ENCODE measurements at places on chromosomes 3 and 15. TPM values are rescaled to one million over a fixed set of nuclear protein-coding genes. Genes with fewer than 3 reads are reported as not detected.

DNA sequence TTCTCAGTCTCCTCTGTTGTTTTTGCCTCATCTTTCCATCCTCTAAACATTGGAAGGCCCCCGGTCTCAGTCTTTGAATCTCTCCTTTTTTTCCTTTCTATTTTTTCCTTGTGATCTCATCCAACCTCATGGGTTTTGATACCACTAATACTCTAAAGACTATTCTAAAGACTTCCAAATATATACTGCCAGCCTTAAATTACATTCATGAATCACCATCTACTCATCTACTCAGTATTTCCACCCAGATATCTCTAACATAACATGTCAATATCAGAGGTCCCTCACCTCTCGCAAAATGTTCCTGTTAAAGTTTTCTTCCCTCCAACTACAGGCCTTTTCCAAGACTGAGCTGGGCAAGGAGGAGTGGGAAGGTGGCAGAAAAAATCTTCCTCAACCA, 282.5 kb upstream of the TTC14 start:
- no peak for DNase-seq
- no peaks in the 10 kb centered on the region for H3K36me3 ChIP-seq
- H3K27me3 ChIP-seq: no peaks in the 10 kb centered on the region
- no peaks in the 10 kb centered on the region for H3K4me1 ChIP-seq
- no peak overlapping the region for H3K27ac ChIP-seq

DNA sequence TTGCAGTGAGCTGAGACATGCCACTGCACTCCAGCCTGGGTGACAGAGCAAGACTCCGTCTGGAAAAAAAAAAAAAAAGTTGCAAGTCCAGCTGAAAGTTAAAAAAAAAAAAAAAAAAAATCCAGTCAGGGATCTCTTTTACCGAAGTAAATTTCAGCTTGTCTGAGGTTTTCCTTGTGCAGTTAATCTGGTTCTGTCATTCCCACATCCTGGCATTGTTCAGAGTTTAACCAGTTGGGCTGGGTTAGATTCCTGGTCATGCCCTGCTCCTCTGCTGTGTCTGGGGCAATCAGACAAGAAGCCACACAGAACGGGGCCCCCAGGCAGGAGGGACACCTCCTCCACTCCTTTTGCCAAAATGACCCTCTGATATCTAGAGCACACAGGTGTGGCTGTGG, 84.1 kb upstream of the KLHL25 start:
- H3K4me3 ChIP-seq: no peak overlapping the region
- H3K27ac ChIP-seq: no peak overlapping the region
- H3K4me1 ChIP-seq: no peaks in the 10 kb centered on the region
- no peaks in the 10 kb centered on the region for H3K36me3 ChIP-seq
- DNase-seq: no peak
- H3K27me3 ChIP-seq: peaks cover 4% of the 10 kb centered on the region

GRCh38 chr15:47944637-47945288, 176.0 kb upstream of the SLC24A5 start:
- no peak for DNase-seq
- H3K4me1 ChIP-seq: no peaks in the 10 kb centered on the region

The GUCA1C gene
- total RNA-seq: not detected

GRCh38 chr15:73455876-73456275, 12.9 kb downstream of the REC114 start:
- no peaks in the 10 kb centered on the region for H3K36me3 ChIP-seq
- no peak for DNase-seq
- no peak overlapping the region for H3K27ac ChIP-seq

GRCh38 chr15:68809517-68809916, 11.2 kb downstream of the ANP32A start:
- peaks cover 48% of the 10 kb centered on the region for H3K4me1 ChIP-seq
- no peaks in the 10 kb centered on the region for H3K27me3 ChIP-seq
- H3K27ac ChIP-seq: no peak overlapping the region

The CADM2 gene
- not detected for total RNA-seq

- no peak overlapping the region for H3K27ac ChIP-seq
- H3K27me3 ChIP-seq: no peaks in the 10 kb centered on the region
- H3K36me3 ChIP-seq: no peaks in the 10 kb centered on the region
- H3K4me3 ChIP-seq: no peak overlapping the region
- H3K4me1 ChIP-seq: peaks cover 5% of the 10 kb centered on the region
Observed at GRCh38 chr3:56833022-56833421, 31.3 kb upstream of the ARHGEF3 start.

GRCh38 chr3:166243511-166243910, 406.3 kb upstream of the BCHE start:
- no peak overlapping the region for H3K27ac ChIP-seq
- H3K4me3 ChIP-seq: no peak overlapping the region
- no peak for DNase-seq
- H3K27me3 ChIP-seq: no peaks in the 10 kb centered on the region
- no peaks in the 10 kb centered on the region for H3K36me3 ChIP-seq

The RPUSD3 gene
- total RNA-seq: 30.9 TPM

The NPTN gene
- total RNA-seq: 46.9 TPM

- peaks cover 54% of the 10 kb centered on the region for H3K4me1 ChIP-seq
- peaks cover 65% of the 10 kb centered on the region for H3K36me3 ChIP-seq
- H3K27ac ChIP-seq: no peak overlapping the region
- H3K27me3 ChIP-seq: no peaks in the 10 kb centered on the region
Observed at GRCh38 chr3:13344663-13345062, 75.5 kb downstream of the NUP210 start.

DNA sequence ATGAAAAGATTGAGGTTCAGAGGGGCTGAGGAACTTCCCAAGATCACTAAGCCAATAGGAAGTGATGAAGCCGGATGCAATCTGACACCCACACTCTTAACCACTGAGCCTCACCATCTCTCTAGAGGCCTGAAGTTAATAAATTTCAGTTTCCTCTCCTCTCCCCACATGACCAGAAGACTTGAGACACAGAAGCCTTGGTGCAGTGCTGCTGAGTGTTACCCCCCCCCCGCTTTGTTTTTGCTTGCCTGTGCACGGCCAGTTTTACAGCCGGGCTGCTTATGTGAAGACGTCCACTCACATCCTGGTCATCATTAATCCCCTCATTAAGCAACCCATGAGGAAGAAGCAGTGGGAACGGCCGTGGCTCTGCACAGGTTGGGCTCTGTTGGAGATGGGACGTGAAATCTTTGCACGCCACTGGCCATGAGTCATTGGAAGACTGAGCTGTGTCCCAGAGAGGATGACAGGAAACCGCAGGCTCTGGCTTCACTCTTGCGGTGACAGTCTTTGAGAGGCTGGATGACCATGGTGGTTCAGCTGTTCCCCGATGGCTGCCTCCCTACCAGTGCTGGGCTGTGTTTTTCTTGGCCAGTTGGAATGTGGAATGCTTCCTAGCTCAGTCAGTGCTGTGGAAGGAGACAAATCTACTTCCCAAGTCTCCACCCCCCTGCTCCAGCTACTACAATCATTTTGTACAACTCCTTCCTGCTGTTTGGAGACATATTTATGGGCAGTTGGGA, 232.6 kb upstream of the LRTM1 start:
- no peaks in the 10 kb centered on the region for H3K4me1 ChIP-seq
- H3K27ac ChIP-seq: no peak overlapping the region
- DNase-seq: no peak
- no peak overlapping the region for H3K4me3 ChIP-seq
- no peaks in the 10 kb centered on the region for H3K27me3 ChIP-seq
- H3K36me3 ChIP-seq: no peaks in the 10 kb centered on the region

- H3K36me3 ChIP-seq: peaks cover 6% of the 10 kb centered on the region
- no peak overlapping the region for H3K4me3 ChIP-seq
- no peaks in the 10 kb centered on the region for H3K27me3 ChIP-seq
- H3K4me1 ChIP-seq: peaks cover 27% of the 10 kb centered on the region
Observed at GRCh38 chr3:129310111-129311011, 31.7 kb downstream of the HMCES start.

DNA sequence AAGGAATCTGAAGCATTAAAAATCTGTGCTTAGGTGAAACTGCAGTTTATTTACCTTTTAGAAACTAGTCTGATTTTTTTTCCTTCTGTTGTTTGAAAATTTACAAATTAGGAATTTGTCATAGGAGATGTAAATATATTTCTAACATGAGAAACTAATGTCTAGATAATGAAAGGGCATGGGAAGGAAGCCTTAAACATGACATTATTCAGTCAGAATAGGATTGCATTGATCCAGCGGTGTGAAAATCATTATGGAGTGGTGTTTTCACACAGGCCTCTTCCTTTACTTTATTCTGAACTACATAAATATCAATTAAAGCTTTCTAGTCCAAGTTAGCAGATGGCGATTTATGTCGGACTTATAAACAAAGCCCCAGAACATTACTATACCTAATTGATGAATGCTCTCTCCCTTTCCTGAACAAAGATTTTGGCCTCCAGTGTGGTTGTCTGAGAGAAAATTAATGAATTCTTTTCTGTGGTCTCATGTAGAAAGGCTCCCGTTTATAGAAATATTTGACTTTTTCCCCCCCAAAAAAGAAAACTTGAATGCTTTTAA, 37.9 kb downstream of the FNDC3B start:
- no peak overlapping the region for H3K27ac ChIP-seq
- H3K4me3 ChIP-seq: no peak overlapping the region
- H3K4me1 ChIP-seq: peaks cover 6% of the 10 kb centered on the region
- no peaks in the 10 kb centered on the region for H3K27me3 ChIP-seq
- DNase-seq: no peak
- no peaks in the 10 kb centered on the region for H3K36me3 ChIP-seq

DNA sequence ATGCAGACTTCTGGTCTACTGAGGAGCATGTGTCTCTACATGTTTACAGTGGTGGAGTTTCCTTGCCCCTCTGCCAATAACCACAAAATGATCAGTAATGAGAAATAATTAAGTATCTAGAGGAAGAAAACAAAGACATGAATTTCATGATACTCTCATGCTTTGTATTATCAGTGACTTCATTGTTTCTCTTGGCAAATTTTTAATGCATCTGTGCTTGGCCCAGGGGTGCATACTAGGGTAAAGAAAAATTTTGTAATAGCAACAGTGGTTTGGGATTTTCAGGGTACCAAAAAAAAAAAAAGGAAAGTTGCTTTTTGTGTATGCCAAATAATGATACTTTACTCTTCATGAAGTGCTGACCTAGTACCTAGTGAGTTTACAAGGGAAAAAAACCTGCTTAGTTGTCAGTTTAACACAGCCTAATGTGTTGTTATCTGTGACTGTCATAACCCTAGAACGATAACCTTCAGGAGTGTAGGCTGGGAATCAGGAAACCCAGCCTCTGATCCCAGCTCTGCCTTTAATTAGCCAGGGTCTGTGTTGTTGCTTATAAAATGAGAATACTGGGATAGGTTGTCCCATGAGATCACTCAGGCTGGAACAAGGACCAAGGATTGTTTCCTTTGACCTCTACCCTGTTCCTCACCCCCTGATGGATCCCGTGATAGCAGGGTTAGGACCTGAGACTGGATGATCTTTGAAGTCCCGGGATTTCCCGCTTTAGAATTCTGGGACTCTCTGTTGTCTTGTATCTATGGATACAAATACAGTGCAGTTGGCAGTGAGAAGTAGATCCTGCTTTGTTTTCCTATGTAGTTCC, 117.5 kb downstream of the CMSS1 start:
- no peak for DNase-seq
- H3K27me3 ChIP-seq: no peaks in the 10 kb centered on the region
- H3K4me1 ChIP-seq: no peaks in the 10 kb centered on the region

DNA sequence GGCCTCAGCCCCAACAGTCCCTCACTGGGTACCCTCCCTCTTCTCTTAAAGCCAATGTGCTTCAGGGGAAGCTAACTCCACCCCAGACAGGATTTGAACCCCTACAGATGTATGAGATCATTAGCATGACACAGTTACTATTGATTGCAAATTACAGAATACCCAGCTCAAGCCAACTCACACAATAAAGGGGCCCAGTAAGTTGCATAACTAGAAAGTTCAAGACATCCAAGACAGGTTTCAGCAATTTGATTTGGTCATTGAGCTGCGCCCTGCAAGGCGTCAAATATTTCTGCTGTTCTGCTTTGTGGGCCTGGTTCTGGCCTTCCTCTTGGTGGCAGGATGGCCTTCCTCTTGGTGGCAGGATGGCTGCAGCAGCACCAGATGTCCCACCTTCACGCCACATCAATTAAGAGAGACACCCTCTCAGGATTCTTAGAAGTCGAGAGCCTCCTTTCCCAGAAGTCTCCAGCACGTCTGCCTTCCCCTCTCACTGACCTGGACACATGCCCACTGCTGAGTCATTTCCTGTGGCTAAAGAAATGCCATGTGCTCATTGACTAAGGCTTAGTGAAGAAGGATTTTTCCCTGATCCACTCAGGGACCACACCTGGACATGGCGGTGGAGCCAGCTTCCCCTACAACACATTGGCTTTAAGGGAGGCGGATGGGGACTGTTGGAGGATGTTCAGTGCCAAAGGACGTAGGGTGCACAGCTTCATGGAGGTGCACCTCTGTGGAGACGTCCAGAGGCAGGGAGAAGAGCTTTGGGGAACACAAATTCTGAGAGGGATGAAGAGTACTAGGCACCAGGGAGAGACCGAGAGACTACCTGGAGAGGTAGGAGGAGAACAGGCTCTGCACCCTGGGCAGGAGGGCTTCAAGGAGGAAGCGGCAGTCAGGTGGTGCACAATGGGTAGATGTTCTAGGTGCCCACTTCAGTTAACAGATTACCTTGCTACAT, 49.1 kb downstream of the DNASE1L3 start:
- H3K36me3 ChIP-seq: peaks cover 9% of the 10 kb centered on the region
- no peak overlapping the region for H3K4me3 ChIP-seq
- H3K27me3 ChIP-seq: no peaks in the 10 kb centered on the region
- no peak overlapping the region for H3K27ac ChIP-seq

The ABI3BP gene
- total RNA-seq: not detected

- no peaks in the 10 kb centered on the region for H3K4me1 ChIP-seq
- no peak overlapping the region for H3K4me3 ChIP-seq
- no peak overlapping the region for H3K27ac ChIP-seq
- no peaks in the 10 kb centered on the region for H3K27me3 ChIP-seq
- H3K36me3 ChIP-seq: no peaks in the 10 kb centered on the region
- no peak for DNase-seq
Observed at GRCh38 chr3:13054341-13055285, 18.6 kb downstream of the IQSEC1 start.

DNA sequence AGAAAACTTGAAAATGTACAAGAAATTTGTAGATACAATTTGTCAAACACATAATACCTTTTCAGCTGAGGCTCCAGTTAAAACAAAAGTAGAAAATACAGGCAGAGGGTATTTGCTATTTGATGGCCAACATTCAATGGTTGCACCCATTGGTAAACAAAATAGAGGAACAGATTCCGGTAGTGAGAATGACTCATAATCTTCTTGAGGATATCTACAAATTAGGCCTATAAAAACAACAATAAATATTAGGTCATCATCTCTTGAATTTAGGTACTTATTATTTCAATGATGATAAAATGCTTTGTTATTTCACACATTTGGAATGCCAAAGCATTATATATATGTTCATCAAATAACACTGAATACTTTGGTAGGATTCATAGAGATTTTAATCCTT, 53.4 kb downstream of the DENND4A start:
- H3K27me3 ChIP-seq: no peaks in the 10 kb centered on the region
- no peaks in the 10 kb centered on the region for H3K4me1 ChIP-seq
- no peak overlapping the region for H3K27ac ChIP-seq
- no peak for DNase-seq
- H3K36me3 ChIP-seq: peaks cover 57% of the 10 kb centered on the region

The P2RY1 gene
- 2.0 TPM for total RNA-seq

Data from natural killer cell (primary cell).